ENCODE measurements at places on chromosomes 16 and 17.

DNA sequence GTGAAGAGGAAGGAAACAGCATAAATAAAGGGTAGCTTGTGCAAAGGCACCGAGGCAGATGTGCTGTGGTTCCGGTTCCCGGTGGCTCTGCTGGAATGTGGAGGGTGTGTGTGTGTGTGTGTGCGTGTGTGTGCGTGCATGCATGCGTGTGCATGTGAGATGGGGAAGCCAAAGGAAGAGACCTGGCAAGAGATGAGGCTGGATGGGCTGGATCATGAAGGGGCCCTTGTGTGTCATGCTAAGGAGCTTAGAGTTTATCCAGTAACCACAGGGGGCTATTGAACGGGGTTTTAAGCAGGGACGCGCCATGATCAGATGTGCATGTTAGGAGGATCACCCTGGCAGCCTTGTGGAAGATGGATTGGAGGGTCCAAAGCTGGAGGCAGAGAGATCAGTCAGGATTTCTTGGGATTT, 8.3 kb downstream of the WSCD1 start:
- DNase-seq, result no peak

- no peak for DNase-seq
Observed at GRCh38 chr17:59793205-59793604, 85.8 kb downstream of the VMP1 start.

GRCh38 chr17:12680993-12681392, 15.3 kb downstream of the MYOCD start:
- no peak for DNase-seq

GRCh38 chr16:56734429-56734828, 4.5 kb downstream of the NUP93 start:
- no peak for DNase-seq

DNA sequence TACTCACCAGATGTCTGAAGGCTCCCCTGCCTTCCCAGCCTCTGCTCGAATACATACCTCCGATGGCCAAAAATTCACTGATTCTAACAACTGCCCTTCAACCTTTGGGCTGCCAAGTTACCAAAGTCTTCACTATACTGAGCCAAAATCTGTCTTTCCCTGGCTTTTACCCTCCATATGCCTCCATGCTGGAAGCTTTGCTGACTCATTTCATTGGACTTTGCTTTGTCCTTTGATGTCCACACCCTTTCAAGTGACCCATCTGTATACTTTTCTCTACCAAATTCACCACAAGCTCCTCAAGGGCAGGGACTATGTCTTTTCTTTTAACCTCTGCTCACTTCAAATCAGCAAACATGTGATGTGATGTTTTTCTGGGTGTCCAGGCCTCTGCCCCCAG, 21.0 kb upstream of the MTMR4 start:
- DNase-seq, result no peak

DNA sequence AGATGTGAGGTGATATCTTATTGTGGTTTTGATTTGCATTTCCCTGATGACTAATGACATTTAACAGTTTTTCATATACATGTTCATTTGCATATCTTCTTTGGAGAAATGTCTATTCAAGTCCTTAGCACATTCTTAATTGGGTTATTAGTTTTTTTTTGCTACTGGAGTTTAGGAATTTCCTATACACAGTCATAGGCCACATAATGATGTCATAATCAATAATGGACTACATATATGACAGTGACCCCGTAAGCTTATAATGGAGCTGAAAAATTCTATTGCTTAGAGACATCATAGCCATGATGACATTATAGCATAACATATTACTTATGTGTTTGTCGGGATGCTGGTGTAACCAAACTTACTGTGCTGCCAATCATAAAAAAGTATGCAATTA, 83.7 kb downstream of the ABCA8 start:
- DNase-seq, result no peak

GRCh38 chr16:11748404-11749254, 6.0 kb upstream of the TXNDC11 start:
- DNase-seq, result no peak

DNA sequence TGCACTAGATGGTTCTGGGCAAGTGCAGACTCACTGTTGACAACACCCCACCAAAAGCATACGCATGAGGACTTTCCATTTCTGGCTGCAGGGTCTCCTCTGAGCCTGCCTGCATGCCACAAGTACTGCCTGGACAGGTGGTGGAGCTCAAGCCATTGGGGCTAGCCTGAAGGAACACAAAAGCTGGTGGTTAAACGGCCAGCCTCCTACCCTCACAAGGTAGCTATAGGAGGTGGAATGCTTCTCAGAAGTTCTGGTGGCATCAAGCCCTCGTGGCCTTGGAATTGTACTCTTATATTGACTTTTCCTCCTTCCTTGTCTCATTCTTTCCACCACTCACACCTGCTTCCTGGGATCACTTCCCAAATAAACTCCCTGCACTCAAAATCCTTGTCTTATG, 56.6 kb upstream of the BCAR1 start:
- no peak for DNase-seq

- DNase-seq, result no peak
Observed at GRCh38 chr16:49986351-49987124, 38.5 kb upstream of the CNEP1R1 start.

GRCh38 chr16:75206749-75207451, at the start of gene CTRB2:
TSS of gene CTRB2 (minus strand) at chr16:75207161. CDS start at chr16:75207141, 20 bp downstream.
- no peak for DNase-seq

DNA sequence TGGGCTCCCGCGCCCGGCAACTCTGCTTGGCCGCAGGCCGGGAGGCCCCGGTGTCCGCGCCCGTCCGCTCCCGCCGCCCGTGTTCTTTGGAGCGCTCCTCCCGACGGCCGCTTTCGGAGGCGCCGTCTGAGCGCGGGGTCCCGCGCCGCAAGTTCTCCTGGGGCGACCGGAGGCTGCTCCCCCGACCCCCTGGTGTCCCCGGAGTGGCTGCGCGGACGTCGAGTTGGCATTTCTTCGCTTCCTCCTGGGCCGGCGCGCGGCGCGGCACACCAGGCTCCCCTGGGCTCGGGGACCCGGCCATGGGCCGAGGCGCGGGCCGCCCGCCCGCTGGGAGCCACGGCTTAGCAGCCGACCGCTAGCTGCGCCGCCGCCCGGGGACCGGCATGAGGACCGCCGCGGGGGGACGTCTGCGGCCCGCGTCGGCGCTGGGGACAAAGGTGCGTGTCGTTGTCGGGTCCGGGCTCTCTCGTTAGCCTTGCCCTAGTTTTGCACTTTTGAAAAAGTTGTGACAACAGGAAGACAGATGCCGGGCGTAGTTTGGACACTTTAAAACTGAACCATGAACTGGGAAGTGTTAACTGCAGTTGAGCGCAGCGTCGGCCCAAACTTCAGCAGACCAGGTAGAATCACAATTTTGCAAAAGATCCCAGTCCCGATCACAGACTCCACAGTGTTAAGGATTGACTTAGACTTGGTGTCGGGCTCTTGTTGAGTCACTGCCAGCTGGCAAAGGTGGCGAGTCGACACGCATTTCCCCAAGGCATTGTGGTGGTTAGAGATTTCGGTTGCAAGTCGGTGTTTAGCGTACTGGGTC, 700 bp downstream of the UBN1 start:
- DNase-seq, result no peak

- no peak for DNase-seq
Observed at GRCh38 chr16:65481956-65482355, 360.1 kb upstream of the CDH11 start.

GRCh38 chr17:41632482-41633105, 8.2 kb upstream of the KRT17 start:
- no peak for DNase-seq

DNA sequence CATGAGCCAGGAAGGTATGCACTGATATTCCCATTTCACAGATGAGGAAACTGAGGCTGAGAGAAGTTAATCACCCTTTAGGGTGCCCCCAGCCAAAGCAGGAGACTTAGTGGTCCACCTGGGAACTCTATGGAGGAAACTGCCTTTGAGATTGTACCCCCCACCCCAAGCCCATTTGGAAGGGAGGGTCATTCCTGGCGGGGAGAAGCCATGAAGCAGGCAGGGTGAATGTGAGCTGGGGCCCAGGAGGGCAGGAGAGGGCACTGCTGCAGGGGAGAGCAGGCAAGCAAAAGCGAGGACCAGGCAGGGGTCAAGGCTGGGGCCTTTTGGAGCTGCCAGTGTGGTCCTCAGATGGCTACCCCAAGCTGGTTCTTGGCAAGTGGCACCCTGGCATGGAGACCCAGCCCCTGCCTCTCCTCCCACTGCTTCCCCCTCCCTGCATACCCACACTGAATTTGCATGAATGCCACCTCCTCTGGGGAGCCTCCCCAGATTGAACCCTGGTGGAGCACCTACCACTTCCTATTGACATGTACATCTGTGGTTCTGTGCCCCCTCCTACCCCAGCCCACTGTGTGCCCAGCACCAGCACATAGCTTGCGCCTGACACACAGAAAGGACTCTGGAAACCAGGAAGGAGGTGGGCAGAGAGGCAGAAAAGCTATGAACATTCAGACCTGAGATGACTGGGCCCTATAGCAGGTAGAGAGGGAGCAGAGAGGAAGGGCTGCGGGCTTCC, 965 bp upstream of the TMC6 start:
- peak; percentile 54 for DNase-seq

- DNase-seq, result peak; percentile 88
Observed at GRCh38 chr17:79400989-79401703, 209.7 kb downstream of the RBFOX3 start.

DNA sequence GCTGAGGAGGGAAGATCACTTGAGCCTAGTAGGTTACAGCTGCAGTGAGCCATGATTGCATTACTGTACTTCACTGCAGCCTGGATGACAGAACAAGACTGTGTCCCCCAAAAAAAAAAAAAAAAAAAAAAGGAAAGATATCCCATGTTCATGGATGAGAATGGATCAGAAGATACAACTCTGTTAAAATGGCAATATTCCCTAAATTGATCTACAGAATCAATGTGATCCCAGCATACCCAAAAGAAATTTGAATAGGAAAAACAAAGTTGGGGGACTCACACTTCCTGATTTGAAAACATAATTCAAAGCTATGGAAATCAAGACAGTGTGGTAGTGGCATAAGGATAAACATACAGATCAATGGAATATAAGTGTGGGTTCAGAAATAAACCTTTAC, 12.7 kb upstream of the KANSL1 start:
- no peak for DNase-seq

GRCh38 chr17:61175298-61176142, 224.1 kb upstream of the TBX2 start:
- no peak for DNase-seq

DNA sequence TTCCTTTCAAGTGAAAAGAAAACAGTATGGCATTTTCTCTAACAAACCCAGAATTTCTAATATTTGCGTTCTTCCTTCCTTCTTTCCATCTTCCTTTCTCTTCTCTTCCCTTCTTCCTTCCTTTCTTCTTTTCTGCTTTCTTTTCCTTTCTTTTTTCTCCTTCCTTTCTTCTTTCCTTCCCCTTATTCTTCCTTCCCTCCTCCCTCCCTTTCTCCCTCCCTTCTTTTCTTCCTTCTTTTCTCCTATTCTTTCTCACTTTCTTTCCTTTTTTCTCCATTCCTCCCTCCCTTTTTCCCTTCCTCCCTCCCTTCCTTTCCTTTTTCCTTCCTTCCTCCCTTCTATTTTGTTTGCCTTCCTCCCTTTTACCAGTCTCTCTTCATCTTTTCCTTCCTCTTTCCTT, 194.8 kb downstream of the SHCBP1 start:
- no peak for DNase-seq

- no peak for DNase-seq
Observed at GRCh38 chr17:28946239-28946638, 5.1 kb downstream of the PHF12 start.

DNA sequence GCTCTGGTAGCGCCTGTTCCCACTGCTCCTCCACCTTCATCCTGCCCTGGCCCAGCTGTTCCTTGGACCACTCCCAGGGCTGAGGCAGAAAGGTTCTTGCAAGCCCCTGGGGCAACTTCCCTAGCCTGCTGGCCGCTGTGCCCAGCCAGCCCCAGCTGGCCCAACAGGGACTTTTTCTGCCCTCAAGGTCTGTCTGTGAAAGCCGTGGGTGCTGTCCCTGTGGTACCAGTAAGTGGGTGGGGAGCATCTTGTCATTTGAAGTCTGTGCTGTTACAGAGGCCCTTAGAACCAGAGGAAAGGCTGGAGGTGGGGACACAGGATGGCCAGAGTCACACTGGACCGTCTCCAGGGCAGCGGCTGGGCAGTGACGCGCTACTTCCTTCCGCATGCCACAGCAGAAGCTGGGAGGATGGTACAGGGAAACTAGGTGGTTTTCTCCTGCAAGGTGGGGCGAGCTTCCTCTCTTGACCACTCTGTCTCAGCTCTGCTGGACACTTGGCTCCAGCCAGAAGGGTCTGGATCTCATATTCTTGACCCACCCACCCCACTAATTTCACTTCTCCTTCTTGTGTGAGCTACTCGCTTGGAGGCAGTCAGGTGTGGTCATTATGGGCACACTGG, 87.8 kb downstream of the PLCG2 start:
- no peak for DNase-seq

GRCh38 chr17:39306509-39307212, 80.9 kb upstream of the STAC2 start:
- DNase-seq, result no peak

GRCh38 chr16:9447195-9447551, 355.7 kb downstream of the HAPSTR1 start:
- DNase-seq, result no peak

DNA sequence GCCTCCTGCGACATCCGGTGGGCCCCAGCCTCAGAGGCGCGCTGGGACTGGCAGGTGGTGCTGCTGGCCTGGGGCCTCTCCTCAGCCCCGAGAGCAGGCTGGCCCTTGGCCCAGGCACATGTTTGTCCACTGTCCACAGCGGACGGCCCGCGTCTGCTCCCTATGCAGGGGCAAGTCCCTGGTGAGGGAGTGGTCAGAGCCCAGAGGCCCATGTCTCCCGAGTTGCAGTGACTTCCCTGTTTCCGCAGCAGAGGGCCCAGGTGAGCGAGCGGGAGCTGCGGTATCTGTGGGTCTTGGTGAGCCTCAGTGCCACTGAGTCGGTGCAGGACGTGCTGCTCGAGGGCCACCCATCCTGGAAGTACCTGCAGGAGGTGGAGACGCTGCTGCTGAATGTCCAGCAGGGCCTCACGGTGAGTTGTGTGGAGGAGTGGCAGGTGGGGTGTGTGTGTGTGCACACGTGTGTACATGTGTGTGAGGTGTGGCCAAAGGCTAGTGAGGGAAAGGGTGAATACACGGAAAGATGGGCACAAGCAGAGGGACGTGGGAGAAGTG, 10.4 kb downstream of the IL34 start:
- no peak for DNase-seq

DNA sequence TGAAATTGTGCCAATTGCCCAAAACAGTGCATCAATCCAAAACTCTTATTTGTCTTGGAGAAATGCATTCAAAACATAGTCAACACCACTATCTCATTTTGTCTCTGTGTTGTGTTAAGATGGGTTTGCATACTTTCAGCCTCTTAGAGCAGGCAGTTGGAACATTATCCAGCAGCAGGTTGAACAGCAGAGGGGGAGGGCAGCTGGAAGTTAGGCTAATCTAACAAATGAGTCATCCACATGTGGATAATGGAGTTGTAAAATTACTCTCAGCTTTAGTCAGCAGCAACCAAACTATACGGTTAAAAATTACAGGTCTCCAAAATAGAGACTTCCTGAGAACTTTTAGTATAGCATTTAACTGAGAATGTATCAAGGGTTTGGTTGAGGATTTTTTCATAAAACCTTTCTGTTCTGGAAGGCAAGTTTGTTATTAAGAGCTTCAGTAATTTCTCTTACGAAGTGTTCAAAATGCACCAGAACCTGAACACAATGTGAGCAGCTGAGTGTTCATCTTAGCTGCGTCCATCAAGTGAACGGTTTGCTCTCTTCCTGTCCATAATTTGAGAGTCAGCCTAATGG, 46.3 kb downstream of the PRKCA start:
- DNase-seq, result no peak
